ENCODE measurements at places on chromosomes 16 and 17. TPM values are rescaled to one million over a fixed set of nuclear protein-coding genes. Genes with fewer than 3 reads are reported as not detected.
A peak's percentile ranks its signal among the peaks of the same experiment; 100 is the strongest.

DNA sequence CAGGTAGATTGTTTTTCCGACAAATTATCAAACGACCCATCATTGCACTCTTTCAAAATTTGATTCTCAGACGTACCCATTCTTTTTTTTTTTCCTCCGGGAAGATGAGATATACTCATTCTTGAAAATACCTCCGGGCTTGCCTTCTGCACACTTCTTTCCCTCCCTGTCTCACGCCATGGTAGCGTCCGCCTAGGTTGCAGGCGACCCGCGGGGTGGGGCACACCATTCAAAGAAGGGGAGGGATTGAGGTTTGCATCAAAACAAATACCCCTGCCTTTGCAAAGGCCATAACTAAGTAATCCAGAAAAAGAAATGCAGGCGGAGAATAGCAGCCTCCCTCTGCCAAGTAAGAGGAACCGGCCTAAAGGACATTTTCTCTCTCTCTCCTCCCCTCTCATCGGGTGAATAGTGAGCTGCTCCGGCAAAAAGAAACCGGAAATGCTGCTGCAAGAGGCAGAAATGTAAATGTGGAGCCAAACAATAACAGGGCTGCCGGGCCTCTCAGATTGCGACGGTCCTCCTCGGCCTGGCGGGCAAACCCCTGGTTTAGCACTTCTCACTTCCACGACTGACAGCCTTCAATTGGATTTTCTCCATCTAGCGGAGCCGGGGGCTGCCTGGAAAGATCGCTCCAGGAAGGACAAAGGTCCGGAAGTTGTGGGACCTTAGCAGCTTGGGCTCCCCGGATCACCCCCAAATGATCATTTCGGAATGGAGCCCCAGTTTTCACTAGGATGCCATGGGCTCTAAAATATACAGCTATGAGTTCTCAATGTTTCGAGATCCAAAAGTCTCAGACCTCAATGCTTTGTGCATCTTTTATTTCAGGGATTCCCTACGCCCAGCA, 843 bp downstream of the TP53 start:
- H3K4me1 ChIP-seq: peaks cover 21% of the 10 kb centered on the region
- peak; percentile 74 for DNase-seq
- no peaks in the 10 kb centered on the region for H3K36me3 ChIP-seq
- H3K27ac ChIP-seq: peak overlapping the region; percentile 89

DNA sequence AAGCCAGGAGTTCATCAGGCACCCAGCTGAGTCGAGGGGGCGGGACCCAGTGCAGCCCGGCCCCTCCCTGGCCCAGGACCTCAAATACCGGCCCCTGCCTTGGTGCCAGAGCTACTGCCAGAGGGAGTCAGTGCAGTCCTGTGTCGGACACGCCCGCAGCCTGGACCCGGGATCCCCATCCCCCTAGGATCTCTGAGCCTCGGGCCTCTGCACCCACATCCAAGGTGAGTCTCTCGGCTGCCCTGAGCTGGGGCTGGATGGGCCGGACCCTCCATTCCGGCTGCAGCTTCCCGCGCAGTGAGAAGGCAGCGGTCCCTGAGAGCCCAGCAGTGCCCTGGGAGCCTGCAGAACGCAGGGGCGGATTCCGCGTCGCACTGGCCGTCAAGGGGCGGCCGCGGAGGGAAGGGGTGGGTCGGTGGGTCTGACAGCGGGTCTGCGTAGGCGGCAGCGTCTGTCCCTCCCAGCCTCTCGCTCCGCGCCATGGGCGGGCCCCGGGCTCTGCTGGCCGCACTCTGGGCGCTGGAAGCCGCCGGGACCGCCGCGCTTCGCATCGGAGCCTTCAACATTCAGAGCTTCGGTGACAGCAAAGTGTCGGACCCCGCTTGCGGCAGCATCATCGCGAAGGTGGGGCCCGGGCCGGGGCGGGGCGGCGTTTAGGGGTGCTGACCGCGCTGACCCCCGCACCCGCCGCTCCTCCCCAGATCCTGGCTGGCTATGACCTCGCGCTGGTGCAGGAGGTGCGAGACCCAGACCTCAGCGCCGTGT, at the start of gene DNASE1L2:
Gene DNASE1L2, plus strand, starts transcription at position 108 of the 765 bp plus-strand sequence. Its CDS starts 373 bp downstream, at position 481.
- peak; percentile 46 for DNase-seq
- no peak within 1 kb of the TSS for H3K27ac ChIP-seq
- H3K36me3 ChIP-seq: peaks cover 34% of the 10 kb centered on the region
- H3K4me1 ChIP-seq: peaks cover 34% of the 10 kb centered on the region
- H3K27me3 ChIP-seq: no peaks in the 10 kb centered on the region
- no peak within 1 kb of the TSS for H3K4me3 ChIP-seq

GRCh38 chr16:72847187-72848027, 200.5 kb downstream of the ZFHX3 start:
- H3K36me3 ChIP-seq: no peaks in the 10 kb centered on the region
- no peaks in the 10 kb centered on the region for H3K27me3 ChIP-seq
- peak; percentile 50 for DNase-seq
- H3K27ac ChIP-seq: peak overlapping the region; percentile 96
- H3K4me3 ChIP-seq: no peak overlapping the region
- H3K4me1 ChIP-seq: peaks cover 28% of the 10 kb centered on the region

DNA sequence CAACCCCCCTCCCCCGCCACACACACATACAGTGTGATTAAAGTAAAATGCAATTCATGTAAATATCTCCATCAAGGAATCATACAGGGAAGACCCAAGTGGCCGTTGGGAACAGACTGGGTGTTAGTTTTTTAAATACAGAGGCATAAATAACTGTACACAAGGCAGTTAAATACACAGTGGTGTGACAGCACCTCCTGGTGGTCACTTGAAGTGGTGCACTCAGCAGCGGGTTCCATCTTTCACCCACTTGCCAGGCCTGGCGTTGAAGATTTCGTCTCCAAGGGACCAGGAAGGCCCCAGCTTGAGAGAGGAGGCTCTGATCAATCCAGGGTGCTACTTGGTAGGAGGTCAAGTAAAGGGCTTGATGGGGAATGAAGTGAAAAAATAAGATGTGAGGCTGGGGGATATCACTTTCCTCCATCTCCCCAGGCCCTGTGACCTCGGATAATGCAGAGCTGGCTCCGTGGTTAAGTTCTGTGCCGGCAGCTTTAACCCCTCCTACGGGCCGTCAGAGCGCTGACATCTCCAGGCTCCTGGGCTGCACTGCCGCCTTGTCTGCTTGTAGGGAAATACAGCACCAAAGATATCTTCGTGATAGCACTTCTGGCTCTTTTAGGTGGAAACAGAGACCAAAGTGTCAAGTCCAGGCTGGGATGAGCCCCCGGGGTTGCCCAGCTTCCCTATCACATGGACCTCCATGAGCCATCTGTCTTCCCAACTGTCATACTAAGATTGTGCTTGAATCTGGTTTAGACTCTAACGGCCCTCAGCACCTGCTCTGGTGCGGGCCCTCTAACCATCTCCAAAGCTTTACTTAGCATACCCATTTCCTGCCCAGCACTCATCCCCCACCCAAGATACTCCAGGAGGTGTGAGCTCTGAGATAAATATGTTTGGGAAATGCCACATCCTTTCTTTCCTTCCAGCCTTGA, 20.7 kb downstream of the LGALS9 start:
- no peaks in the 10 kb centered on the region for H3K4me1 ChIP-seq
- H3K36me3 ChIP-seq: no peaks in the 10 kb centered on the region
- DNase-seq: peak; percentile 44
- H3K4me3 ChIP-seq: no peak overlapping the region

- H3K27ac ChIP-seq: no peak overlapping the region
- no peaks in the 10 kb centered on the region for H3K4me1 ChIP-seq
- no peaks in the 10 kb centered on the region for H3K27me3 ChIP-seq
- no peak for DNase-seq
- H3K4me3 ChIP-seq: no peak overlapping the region
Measured at GRCh38 chr17:4407851-4408250, 25.9 kb upstream of the SPNS3 start.

Gene CTRL
- total RNA-seq: not detected
